ENCODE measurements at places on chromosomes 6 and 20.

- DNase-seq, result no peak
Observed at GRCh38 chr6:157946865-157947532, 34.7 kb upstream of the SYNJ2 start.

DNA sequence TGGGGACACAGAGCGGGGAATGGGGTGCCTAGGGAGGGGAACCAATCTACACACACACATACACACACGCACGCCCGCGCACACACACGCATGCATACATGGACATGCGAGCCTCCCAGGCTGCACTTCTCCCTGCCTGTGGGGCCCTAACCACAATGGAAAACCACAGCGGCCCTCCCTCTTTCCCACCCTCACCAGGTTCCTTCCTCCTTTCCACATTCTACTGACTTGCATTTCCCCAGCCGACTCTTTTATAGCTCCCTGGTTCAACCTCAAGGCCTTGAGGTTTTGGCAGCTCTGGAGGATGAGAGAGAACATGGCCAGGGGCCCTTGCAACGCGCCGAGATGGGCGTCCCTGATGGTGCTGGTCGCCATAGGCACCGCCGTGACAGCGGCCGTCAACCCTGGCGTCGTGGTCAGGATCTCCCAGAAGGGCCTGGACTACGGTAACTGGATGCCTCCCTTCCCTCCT lies at the start of gene BPI:
Gene BPI (plus strand): TSS at position 249 of the 472 bp plus-strand sequence. CDS start 68 bp downstream, at position 317.
- no peak for DNase-seq

GRCh38 chr6:137846772-137847313 lies 20.2 kb upstream of the TNFAIP3 start:
- no peak for DNase-seq

DNA sequence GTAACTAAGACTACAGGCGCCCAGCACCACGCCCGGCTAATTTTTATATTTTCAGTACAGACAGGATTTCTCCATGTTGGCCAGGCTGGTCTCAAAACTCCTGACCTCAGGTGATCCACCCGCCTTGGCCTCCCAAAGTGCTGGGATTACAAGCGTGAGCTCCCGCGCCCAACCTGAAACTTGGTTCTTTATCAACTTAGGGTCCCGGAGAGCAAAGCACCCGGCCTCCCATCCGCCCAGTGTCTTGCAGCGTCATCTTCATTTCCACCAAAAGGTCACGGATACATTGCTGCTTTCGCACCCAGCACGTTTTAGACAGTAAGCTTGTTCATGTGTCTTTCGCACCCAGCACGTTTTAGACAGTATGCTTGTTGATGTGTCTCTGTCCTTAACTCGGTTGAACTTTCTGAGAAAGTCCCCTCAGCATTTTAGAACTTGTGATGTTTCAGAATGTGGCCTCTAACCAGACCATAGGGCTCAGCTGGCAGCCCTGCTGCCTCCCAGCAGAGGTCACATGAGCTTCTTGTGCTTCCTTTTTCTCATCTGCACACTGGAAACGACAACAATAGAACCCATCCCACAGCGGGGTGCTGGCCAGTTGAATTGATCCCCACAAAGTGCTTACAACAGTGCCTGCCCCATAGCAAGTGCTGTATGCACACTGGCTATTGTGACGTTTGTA lies 48.8 kb downstream of the PRR18 start:
- DNase-seq, result no peak

GRCh38 chr20:35610833-35611427 lies 4.7 kb upstream of the SPAG4 start:
- DNase-seq, result no peak

DNA sequence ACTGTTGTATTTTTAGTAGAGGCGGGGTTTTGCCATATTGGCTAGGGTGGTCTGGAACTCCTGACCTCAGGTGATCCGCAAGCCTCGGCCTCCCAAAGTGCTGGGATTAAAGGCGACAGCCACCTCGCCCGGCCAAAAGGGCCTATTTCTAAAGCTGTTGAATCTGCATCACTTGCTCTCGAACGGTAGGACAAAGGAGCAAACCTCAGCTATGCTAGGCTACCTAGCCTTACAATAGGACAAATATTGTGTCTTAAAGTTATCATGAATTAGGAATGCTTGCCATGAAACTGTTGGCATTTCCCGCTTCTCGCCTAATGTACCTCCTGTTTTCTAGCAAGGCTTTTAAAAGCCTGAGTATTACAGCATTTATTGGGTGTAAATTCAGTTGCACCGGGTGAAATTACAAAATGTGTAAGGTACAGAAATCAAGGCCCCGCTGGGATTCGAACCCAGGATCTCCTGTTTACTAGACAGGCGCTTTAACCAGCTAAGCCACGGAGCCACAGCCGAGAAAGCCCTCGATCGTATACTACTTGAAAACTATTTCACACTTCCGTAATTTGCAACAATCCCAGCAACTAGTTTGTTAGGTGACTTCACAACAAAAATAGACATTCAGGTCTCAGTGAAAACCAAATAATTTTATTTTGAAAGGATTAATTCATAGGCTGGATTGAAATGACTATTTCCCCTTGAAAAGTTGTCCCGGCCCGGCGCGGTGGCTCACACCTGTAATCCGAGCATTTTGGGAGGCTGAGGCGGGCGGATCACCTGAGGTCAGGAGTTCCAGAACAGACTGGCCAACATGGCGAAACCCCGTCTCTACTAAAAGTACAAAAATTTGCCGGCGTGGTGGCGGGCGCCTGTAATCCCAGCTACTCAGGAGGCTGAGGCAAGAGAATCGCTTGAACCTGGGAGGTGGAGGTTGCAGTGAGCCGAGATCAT lies 211.6 kb upstream of the ZNF184 start:
- DNase-seq, result peak; percentile 85

- no peak for DNase-seq
Observed at GRCh38 chr6:21918041-21918440, 324.5 kb downstream of the SOX4 start.

- no peak for DNase-seq
Observed at GRCh38 chr6:15046751-15047150, 199.1 kb upstream of the JARID2 start.

GRCh38 chr20:2301164-2301622 lies 5.4 kb downstream of the TGM3 start:
- no peak for DNase-seq

DNA sequence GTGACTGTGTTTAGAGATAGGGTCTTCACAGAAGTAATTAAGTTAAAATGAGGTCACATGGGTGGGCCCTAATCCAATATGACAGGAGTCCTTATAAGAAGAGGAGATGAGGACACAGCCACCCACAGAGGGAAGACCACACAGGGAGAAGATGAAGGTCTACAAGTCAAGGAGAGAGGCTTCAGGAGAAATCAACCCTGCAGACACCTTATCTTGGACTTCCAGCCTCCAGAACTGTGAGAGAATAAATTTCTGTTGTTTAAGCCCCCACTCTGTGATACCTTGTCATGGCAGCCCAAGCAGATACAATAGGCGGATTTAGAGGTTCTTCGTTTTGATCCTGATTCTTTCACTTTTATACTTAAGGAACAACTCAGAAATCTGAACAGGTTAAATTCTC lies 63.5 kb upstream of the NEDD9 start:
- DNase-seq, result no peak

GRCh38 chr20:46557231-46557956 lies 6.9 kb upstream of the OCSTAMP start:
- no peak for DNase-seq

DNA sequence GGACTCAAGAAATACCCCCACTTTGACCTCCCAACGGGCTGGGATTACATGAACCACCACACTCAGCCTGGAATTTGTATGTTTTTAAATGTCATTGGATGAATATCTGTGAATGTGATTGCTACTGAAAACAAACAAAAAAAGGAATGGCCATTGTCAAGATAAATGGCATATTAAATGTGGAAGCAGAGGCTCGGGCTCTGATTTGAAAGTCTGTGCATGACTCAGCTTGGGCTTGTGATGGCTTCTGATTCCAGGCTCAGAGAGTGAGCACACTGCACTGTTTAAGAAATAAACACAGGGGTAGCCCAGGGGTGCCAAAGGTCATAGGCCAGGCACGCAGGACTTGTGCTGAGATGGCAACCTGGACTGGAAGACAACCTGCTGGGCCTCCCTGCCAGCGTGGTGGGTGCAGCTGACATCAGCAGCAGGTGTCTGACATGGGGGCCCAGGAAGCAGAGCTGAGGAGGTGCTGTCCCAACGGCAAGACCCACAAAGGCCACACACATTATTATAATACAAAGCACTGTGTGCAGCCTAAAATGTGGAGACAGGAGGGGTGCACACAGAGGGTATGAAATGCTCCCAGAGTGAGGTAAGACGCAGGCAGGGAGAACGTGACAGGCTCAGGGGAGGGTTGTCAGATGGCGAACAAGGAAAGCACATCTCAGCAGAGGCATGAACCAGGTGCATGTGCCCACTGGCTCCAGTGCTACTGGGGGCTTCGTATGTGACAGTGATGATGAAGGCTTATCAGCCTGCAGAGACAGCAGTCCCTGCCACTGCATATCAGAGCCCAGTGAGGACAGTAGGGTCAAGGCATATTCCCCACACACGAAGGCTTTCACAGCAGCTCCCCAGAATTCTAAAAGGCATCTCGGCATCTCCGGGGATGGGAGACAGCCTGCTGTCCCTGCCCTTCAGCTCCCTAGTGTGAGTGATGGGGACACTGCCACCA lies 169.4 kb downstream of the SYNDIG1 start:
- no peak for DNase-seq

- no peak for DNase-seq
Observed at GRCh38 chr6:64217721-64218620, 582.4 kb downstream of the PHF3 start.

GRCh38 chr6:33988121-33989015 lies 157.5 kb downstream of the GRM4 start:
- no peak for DNase-seq

- no peak for DNase-seq
Observed at GRCh38 chr6:133165235-133165634, 75.9 kb upstream of the EYA4 start.

DNA sequence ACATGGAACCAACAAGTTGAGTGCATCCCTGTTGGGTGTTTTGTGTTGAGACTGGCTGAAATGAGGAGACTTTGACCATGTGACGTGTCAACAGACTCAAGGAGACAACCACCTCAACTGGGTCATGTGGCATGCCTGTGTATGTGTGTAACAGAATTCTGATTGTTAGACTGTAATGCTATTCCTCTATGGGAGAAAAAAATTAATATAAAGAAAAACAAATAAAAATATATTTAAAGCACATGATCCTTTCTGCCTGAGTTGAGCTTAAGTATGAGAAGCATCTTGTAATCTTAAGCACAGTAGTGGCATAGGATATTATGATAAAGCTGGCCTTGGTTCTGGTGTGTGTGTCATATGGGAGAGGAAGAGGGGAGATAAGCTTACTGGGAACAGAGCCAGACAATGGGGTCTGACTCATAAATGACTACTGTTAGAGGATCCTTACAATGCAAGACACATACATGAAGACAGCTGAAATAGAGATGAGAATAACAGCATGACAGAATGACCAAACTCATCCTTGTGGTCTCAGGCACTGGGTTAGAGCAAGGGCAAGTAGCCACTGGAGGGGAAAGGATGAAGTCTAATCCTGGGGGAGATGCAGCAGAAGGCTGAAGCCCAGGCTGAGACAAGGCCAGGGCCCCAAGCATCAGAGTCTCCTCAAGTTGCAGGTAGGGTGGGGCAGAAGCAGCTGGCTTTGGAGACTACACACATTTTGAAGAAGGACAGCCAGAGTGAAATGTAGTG lies 9.2 kb downstream of the TP53INP2 start:
- no peak for DNase-seq

GRCh38 chr6:50821441-50822077 lies 2.9 kb downstream of the TFAP2B start:
- no peak for DNase-seq

GRCh38 chr6:89539779-89540178 lies 98.8 kb downstream of the LYRM2 start:
- DNase-seq, result no peak

- DNase-seq, result no peak
Observed at GRCh38 chr6:157791450-157791849, 31.6 kb upstream of the SNX9 start.

- DNase-seq, result no peak
Observed at GRCh38 chr20:61042506-61043385, 209.3 kb upstream of the CDH4 start.

- DNase-seq, result peak; percentile 38
Observed at GRCh38 chr6:169722362-169723199, 1.7 kb downstream of the PHF10 start.

DNA sequence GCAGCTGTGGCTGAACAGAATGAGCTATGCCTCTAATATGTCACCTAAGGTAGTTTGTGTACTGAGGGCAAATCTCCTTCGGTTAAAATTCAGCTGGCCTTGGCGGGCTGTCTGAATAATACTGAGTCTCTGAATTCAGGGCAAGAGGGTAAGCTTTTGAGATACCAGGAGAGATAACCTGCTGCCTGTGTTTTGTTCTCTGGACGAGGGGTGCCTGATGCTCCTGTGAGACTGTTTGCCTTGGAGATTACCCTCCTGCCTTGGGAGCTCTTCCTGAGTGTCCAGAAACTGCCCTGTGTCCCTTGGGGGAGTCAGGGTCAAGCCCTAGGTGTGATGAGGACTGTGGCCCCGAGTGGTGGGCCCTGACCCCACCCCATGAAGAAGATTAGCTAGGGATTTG lies 282.9 kb downstream of the KIF16B start:
- DNase-seq, result no peak

- peak; percentile 95 for DNase-seq
Observed at GRCh38 chr20:44388466-44389023, 33.0 kb downstream of the HNF4A start.

- no peak for DNase-seq
Observed at GRCh38 chr6:170178561-170179477, 112.1 kb downstream of the DLL1 start.

DNA sequence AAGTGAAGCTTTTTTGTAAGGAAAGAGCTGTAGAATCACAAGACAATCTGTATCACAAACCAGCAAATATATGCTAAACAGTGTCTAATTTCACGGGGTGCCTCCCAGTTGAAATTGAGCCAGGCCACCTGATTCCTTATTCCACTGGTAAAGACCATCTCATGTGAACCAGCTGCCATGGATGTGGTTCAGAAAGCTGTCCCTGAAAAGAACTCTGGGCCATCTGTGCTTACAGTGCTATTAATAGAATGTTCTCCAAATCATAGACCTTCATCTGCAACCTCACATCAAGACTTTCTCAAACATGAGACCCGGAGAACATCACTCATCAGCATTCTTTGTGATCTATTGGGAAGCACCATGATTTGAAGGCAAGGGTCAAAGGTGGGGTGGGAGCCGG lies 89.7 kb downstream of the FBXO5 start:
- no peak for DNase-seq

DNA sequence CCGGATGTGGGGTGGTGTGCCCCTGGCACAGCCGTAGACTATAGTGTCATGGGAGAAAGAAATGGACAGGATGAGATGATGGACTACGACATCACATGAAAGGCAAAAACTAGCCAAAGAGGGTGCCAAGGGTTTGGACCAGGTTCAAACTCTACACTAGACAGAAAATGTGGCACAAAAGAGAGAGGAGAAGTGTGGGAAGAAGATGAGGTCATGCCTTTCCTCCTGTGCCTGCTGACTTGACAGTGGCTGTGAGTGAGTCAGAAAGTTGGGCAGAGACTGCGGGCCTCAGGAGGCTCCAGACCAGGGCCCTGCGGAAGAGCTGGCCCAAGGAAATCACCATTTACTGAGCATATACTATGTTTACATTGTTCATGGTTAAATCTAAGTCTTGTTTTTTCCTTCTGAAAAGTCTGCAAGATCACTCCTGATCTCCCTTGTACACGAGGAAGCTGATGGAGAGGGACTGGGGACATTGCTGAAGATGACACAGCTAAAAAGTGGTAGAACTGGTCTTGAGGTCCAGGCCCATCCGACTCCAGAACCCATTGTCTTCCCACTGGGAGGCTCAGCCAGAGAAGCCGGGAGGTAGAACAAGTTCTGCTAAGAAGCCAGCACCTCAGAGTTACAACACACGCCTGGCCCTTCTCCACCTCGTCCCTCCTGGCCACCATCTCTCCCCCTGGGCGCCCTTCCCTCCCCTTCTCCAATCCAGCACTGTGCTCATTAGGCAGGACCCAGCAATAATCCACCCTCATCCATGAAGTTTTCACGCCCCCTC lies 35.6 kb downstream of the CNKSR3 start:
- no peak for DNase-seq

Data from WTC11 (cell line).